ENCODE measurements at places on chromosomes 13 and 19. TPM values are rescaled to one million over a fixed set of nuclear protein-coding genes. Genes with fewer than 3 reads are reported as not detected.

DNA sequence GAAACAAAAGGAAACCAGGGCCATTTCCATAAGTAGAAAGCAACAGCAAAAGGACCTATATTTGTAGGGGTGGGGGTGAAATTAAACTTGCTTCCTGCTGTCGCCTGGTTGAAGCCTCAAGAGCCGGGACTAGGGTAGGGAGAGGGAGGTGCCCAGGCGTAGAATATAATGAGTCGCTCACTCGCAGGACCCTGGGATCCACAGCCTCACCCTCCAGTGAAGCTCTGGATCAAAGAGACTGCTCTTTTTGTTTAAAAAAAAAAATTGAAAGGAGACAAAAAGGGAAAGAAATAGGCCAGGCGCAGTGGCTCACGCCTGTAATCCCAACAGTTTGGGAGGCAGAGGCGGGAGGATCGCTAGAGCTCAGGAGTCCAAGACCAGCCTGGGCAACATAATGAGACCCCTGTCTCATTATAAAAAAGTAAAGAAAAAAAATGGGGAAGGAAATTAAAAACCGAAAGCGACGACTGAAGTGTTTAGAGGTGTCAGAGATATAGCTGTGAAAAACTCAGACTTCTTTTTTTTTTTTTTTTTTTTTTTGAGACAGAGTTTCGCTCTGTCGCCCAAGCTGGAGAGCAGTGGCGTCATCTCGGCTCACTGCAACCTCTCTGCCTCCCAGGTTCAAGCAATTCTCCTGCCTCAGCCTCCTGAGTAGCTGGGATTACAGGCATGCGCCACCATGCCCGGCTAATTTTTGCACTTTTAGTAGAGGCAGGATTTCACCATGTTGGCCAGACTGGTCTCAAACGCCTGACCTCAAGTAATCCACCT lies 10.9 kb upstream of the ADGRE5 start:
- DNase-seq = no peak

- no peak for DNase-seq
These were observed 35.2 kb downstream of the PIP5K1C start for GRCh38 chr19:3664879-3665642.

DNA sequence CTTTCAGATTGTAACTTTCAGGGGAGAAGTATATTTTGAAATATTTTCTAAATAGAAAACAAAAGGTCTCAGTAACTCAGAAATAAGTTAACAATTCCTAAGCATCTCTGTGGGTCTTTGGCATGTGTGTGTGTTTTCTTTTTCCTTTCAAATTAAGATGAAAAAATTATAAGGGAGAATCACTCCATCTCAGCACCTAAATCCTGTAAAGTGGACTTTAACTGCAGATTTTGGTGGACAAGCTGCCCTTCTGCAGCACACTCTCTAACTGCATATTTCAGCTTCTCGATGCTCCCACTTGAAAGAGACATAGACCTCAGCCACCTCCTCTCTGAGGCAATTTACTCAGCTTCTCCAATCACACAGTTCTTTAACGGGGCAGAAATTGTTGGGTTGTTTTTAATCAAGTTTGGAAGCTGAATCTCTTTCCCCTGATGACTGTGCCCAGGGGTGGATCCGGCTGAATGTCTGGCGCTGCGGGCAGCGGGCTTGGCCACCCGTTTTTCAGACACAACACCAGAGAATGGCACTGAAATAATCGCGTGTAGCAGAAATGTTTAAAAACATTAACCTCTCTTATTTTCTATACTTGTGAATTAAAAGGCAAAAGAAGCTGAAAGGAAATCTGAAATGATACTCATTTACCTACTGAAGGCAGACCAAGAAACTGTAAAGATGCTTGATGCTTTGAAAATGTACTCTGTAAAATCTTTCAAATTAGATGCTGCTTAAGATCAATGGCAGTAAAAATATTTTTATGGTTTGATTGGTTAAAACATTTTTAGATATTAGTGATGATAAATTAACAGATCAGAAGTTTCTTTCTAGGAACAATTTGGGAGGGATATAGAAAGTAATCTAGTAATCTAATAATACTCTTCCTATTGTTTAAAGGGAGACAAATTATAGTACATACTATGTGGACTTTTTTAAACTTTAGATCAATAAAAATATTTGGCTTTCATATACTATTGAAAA lies 12.4 kb downstream of the ZIC2 start:
- DNase-seq = no peak

DNA sequence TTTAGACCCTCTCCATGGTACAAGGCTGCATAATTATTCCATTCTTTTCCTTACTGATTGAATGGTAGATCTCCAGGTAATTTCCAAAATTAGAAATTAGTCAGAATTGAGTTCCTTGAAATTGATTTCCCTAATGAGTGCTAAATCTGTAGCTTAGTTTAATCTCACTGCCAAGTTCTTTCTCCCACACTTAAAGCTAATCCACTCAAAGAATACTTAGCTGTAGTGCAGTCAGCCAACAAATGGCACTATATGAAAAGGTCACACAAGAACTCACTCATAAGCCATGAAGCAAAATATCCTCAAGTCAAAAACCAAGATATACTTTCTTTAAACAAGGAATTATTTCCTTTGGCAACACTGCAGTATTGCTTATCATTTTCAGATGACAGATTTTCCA lies 62.0 kb downstream of the XPO4 start:
- DNase-seq = no peak

Gene SHANK1
- 0.29 TPM for total RNA-seq

- no peak for DNase-seq
These were observed 306.3 kb upstream of the MAB21L1 start for GRCh38 chr13:35782793-35783192.

DNA sequence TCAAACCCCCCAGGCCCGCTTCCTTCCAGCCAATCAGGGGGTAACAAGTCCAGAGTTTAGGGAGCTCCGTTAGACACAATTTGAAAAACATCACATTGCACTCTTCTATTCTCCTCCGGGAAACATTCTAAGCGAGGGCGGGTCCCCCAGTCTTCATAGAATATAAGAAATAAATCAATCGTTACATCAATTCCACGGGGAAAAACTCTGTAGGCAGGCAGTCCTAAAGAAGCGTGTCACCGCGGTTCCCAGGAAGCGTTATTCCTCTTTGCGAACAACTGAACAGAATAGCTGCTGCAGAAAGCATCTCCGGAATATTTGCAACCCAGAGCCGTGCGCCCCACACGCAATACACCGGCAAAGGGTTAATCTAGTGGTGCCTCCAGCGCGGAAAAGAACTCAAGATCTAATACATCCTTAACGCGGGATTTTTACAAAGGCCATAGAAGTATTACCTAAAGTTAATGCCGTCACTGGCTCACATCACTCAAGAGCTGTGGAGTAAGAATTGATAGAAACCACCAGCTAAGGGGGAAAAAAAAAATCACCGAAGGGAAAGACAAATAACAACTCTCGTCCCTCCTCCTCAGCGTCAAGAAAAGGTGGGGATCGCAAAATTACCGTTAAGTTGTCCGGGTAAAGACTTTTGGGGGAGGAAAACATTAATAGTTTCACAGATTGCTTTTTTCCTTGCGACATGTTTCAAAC lies 65.1 kb downstream of the KCNRG start:
- no peak for DNase-seq

DNA sequence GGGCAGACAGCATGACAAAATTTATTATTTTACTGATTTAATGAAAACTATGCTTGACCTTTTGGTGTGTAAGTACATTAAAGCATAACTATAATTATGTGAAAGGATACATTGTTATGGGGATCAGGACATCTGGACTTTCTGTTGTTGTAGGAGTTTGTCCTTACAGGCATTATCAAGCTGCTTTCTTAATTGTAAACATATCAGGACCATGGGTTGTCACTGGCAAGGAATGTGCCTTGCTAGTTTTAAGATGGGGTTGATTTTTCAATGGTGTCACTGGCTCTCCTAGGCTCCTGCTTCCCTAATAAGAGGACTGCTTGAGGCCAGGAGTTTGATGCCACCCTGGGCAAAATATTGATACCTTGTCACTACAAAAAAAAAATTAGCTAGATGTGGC lies 32.6 kb downstream of the KBTBD6 start:
- DNase-seq = no peak

GRCh38 chr19:43594710-43595604 lies 977 bp downstream of the IRGQ start:
- DNase-seq = no peak

DNA sequence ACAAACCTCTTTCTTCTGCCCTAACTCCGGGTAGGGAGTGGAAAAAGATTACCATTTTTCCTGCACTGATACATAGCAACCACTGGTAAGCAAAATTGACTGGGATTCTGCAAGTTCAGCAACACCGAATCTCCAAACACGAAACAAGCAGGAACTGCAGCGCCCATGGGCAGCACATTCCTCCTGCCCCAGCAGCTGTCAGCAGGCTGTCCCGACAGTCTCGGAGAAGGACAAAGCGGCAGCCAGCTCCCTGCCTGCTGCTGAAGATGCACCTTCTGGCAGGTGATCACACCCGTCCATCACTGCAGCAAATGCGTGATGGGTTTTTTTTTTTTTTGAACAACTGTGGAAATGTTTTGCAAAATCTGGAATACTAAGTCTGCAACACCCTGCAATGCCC lies 6.7 kb downstream of the TMTC4 start:
- no peak for DNase-seq

GRCh38 chr13:103002279-103002678 lies 63.9 kb downstream of the SLC10A2 start:
- DNase-seq = no peak
